ENCODE measurements at places on chromosomes 5 and 9. TPM values are rescaled to one million over a fixed set of nuclear protein-coding genes. Genes with fewer than 3 reads are reported as not detected.

The SLC6A3 gene
- not detected for total RNA-seq

The PGM5 gene
- 580 TPM for total RNA-seq

The TMEM252 gene
- not detected for total RNA-seq

The PCDHB6 gene
- 0.46 TPM for total RNA-seq

The S100Z gene
- total RNA-seq, result not detected

The PCDHGA3 gene
- total RNA-seq, result 1.7 TPM

The AFF4 gene
- 64.0 TPM for total RNA-seq

The SLC23A1 gene
- not detected for total RNA-seq

Measured in esophagus muscularis mucosa (tissue), 4 donors.